ENCODE measurements at places on chromosomes 2 and 18. TPM values are rescaled to one million over a fixed set of nuclear protein-coding genes. Genes with fewer than 3 reads are reported as not detected.

DNA sequence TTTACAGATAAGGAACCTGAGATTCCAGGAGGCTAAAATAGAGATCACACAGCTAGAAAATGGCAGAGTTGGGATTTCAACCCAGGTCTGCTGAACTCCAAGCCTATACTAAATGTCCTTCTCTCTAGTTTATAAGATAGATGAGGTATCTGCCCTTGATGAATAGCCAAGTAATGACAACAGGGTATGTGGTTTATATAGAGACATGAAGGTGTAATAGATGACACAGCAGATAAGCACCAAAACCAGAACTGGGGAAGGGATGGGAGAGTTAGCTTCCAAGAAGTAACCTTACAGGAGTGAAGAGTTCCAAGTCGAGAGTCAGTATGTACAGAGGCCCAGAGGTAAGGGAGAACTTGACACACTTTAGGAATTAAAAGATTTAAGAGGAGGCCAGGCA, 104.7 kb upstream of the UBXN4 start:
- H3K27me3 ChIP-seq = no peaks in the 10 kb centered on the region
- H3K4me3 ChIP-seq = no peak overlapping the region
- H3K27ac ChIP-seq = peak overlapping the region; percentile 40
- peaks cover 79% of the 10 kb centered on the region for H3K36me3 ChIP-seq

GRCh38 chr2:191316246-191316994, 71.2 kb downstream of the MYO1B start:
- no peak overlapping the region for H3K27ac ChIP-seq
- no peaks in the 10 kb centered on the region for H3K36me3 ChIP-seq
- no peak overlapping the region for H3K4me3 ChIP-seq
- peaks cover under 1% of the 10 kb centered on the region for H3K4me1 ChIP-seq
- ATAC-seq = no peak
- H3K27me3 ChIP-seq = peaks cover 9% of the 10 kb centered on the region

GRCh38 chr2:108315444-108315934, 26.8 kb downstream of the SULT1C2 start:
- no peak overlapping the region for H3K4me3 ChIP-seq
- H3K36me3 ChIP-seq = no peaks in the 10 kb centered on the region
- H3K27me3 ChIP-seq = no peaks in the 10 kb centered on the region
- ATAC-seq = no peak
- no peaks in the 10 kb centered on the region for H3K4me1 ChIP-seq
- H3K27ac ChIP-seq = no peak overlapping the region

Gene GPR55
- 11.1 TPM for total RNA-seq

DNA sequence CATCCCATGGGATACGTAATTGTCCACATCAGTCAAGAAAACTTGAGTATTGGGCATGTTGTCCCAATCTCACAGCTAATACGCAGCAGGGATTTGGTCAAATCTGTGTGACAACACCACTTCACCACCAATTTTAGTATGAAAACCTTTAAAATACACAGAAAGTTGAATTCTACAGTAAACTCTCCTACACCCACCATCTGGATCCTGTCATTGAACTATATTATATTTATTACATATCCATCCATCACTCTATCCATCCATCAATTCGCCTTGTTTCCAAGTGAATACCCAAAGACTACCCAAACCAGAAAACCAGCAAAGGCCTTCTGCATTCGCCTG, 846 bp upstream of the FKBP7 start:
- peaks cover 13% of the 10 kb centered on the region for H3K4me1 ChIP-seq
- no peaks in the 10 kb centered on the region for H3K27me3 ChIP-seq
- H3K4me3 ChIP-seq = peak overlapping the region; percentile 99
- H3K27ac ChIP-seq = peak overlapping the region; percentile 98

DNA sequence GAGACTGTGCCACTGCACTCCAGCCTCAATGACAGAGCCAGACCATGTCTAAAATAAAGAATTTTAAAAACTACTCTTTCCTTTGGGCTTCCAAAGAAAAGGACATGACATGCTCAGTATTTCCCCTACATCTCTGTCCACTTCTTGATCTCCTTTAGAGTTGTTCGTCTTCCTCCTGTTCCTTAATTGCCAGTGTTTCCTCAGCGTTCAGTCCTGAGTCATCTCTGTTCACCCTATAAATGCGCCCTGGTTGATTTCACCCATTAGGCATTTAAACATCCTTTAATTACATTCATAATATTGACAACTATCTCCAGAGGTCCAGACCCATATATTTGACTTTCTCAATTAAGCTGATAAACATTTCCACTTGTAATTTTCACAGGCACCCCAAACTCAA, 64.0 kb downstream of the AAK1 start:
- H3K4me1 ChIP-seq = peaks cover 67% of the 10 kb centered on the region
- H3K27ac ChIP-seq = peak overlapping the region; percentile 86
- H3K27me3 ChIP-seq = no peaks in the 10 kb centered on the region
- peak overlapping the region; percentile 48 for H3K4me3 ChIP-seq
- no peak for ATAC-seq

DNA sequence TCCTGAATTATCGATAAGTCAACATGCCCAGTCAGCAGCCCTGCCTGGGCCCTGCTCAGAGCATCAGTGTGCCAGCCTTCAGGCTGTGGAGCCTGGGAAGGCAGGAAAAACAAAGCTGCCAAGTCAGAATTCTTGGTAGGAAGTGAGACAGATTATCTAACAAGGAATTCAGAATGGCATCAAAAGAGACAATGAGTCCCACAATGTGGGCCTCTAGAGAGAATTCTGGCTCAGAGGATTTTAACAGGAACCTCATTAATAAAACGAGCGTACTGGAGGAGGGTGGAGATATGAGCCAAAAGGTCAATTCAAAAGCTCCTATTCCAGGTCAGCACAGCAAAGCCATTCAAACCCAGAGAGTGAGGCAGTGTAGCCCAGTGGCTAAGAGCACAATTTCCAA, 327.6 kb upstream of the MMADHC start:
- no peak overlapping the region for H3K4me3 ChIP-seq
- H3K27me3 ChIP-seq = no peaks in the 10 kb centered on the region
- H3K27ac ChIP-seq = no peak overlapping the region
- H3K4me1 ChIP-seq = no peaks in the 10 kb centered on the region
- ATAC-seq = no peak

Gene RAB6C
- not detected for total RNA-seq

- H3K27me3 ChIP-seq = no peaks in the 10 kb centered on the region
- H3K27ac ChIP-seq = no peak overlapping the region
- H3K4me3 ChIP-seq = no peak overlapping the region
- peak; percentile 57 for ATAC-seq
- peaks cover 16% of the 10 kb centered on the region for H3K4me1 ChIP-seq
- H3K36me3 ChIP-seq = peaks cover 12% of the 10 kb centered on the region
Measured at GRCh38 chr2:241389697-241390096, 33.6 kb downstream of the FARP2 start.

Gene TMEM200C
- not detected for total RNA-seq

DNA sequence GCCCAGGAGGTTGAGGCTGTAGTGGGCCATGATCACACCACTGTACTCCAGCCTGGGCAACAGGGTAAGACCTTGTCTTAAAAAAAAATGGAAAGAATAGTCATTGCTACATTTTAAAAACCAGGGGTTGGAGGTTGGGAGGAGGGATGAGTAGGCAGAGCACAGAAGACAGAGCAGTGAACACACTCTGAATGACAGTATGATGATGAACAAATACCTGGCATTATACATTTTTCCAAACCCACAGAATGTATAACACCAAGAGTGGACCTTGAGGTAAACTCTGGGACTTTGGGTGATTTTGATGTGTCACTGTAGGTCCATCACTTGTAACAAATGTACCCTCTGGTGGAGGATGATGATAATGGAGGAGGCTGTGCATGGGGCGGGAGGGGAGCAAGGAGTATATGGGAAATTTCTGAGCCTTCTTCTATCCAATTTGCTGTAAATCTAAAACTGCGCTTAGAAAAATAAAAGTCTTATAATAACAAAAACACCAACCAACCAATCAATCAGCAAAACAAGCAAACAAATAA, 111.4 kb upstream of the PGAP1 start:
- peaks cover 26% of the 10 kb centered on the region for H3K4me1 ChIP-seq
- H3K36me3 ChIP-seq = peaks cover 88% of the 10 kb centered on the region
- H3K27me3 ChIP-seq = no peaks in the 10 kb centered on the region
- no peak overlapping the region for H3K4me3 ChIP-seq
- H3K27ac ChIP-seq = peak overlapping the region; percentile 74

GRCh38 chr2:109615637-109616144, 1.5 kb downstream of the SOWAHC start:
- H3K27ac ChIP-seq = no peak overlapping the region
- H3K4me1 ChIP-seq = peaks cover 4% of the 10 kb centered on the region
- peaks cover 26% of the 10 kb centered on the region for H3K27me3 ChIP-seq
- H3K36me3 ChIP-seq = peaks cover 7% of the 10 kb centered on the region
- ATAC-seq = no peak
- peak overlapping the region; percentile 48 for H3K4me3 ChIP-seq

Gene TACR1
- total RNA-seq = not detected

DNA sequence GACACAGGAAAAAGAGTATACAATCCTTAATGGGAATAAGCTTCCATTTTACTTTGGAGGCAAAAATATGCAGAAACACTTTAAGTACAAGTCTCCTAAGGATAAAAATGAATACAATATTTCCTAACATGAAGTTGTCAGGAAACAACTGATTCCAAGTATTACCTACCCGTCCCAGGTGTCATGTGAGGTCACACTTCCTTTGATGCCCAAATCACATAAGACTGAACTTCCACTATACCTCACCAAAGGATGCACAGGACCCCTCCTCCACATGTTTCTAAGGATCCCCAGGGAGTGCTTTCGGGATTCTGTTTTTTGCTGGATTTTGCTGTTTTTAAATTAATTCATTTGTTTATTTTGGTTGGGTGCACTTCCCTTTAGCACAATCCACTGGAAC, 438.5 kb upstream of the TCF4 start:
- no peaks in the 10 kb centered on the region for H3K4me1 ChIP-seq
- H3K4me3 ChIP-seq = no peak overlapping the region
- no peaks in the 10 kb centered on the region for H3K27me3 ChIP-seq
- H3K36me3 ChIP-seq = no peaks in the 10 kb centered on the region

GRCh38 chr2:61328707-61329251, 142.1 kb downstream of the USP34 start:
- H3K27ac ChIP-seq = peak overlapping the region; percentile 91
- H3K27me3 ChIP-seq = no peaks in the 10 kb centered on the region
- peak overlapping the region; percentile 61 for H3K4me3 ChIP-seq
- H3K4me1 ChIP-seq = peaks cover 15% of the 10 kb centered on the region
- peaks cover 90% of the 10 kb centered on the region for H3K36me3 ChIP-seq

Gene IER3IP1
- total RNA-seq = 7.5 TPM

- ATAC-seq = peak; percentile 76
- peaks cover 16% of the 10 kb centered on the region for H3K4me1 ChIP-seq
- no peaks in the 10 kb centered on the region for H3K27me3 ChIP-seq
- H3K27ac ChIP-seq = peak overlapping the region; percentile 87
- peak overlapping the region; percentile 85 for H3K4me3 ChIP-seq
- no peaks in the 10 kb centered on the region for H3K36me3 ChIP-seq
Measured at GRCh38 chr18:35267161-35267651, 22.8 kb downstream of the ZSCAN30 start.

DNA sequence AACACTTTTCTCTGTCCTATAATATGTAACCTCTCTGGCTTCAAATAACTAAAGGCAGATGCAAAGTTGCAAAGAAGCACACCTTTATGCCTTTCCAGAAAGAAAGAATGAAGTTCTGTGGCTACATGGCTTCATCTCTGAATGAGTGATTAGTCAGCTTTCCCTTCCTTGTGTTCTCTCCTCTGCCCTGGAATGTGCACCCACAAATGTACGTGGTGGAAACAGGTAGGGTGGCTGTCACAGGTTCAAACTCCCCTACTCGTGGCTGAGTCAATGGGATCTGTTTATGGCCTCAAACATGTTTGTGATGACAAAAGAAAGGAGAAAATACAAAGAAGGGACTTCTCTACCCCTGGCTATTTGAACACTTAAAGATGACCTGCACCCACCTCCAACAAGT, 55.5 kb upstream of the ACVR2A start:
- H3K27ac ChIP-seq = no peak overlapping the region
- no peaks in the 10 kb centered on the region for H3K4me1 ChIP-seq
- H3K4me3 ChIP-seq = no peak overlapping the region

DNA sequence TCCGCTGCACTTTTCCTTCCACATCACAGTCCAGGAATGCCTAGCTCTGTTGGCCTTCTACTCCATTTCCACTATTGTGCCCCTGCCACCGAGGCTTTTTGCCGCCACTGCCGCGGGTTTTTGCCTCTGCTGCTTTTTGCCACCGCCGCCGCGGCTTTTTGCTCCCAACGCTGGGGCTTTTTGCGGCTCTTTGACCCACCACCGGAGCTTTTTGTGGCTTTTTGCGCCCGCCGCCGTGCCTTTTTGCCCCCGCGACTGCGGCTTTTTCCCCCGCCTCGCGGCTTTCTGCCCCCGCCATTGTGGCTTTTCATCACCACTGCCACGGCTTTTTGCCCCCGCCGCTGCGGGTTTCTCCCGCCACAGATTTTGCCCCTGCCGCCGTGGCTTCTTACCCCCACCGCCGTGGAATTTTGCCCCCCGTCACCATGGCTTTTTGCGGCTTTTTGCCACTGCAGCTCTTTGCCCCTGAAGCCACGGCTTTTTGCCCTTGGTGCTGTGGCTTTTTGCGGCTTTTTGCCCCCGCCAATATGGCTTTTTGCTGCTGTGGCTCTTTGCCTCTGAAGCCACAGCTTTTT, 2798.7 kb upstream of the TEKT4 start:
- H3K36me3 ChIP-seq = no peaks in the 10 kb centered on the region
- no peak overlapping the region for H3K27ac ChIP-seq
- no peaks in the 10 kb centered on the region for H3K4me1 ChIP-seq
- no peak for ATAC-seq
- no peak overlapping the region for H3K4me3 ChIP-seq

GRCh38 chr2:110714452-110715224, 17.7 kb upstream of the ACOXL start:
- H3K27me3 ChIP-seq = peaks cover 45% of the 10 kb centered on the region
- H3K4me1 ChIP-seq = no peaks in the 10 kb centered on the region
- no peak overlapping the region for H3K27ac ChIP-seq
- no peaks in the 10 kb centered on the region for H3K36me3 ChIP-seq

- H3K27ac ChIP-seq = no peak overlapping the region
- no peaks in the 10 kb centered on the region for H3K27me3 ChIP-seq
- ATAC-seq = no peak
Measured at GRCh38 chr2:9831670-9832069, 11.6 kb upstream of the TAF1B start.

Gene TIGD1
- 7.7 TPM for total RNA-seq

DNA sequence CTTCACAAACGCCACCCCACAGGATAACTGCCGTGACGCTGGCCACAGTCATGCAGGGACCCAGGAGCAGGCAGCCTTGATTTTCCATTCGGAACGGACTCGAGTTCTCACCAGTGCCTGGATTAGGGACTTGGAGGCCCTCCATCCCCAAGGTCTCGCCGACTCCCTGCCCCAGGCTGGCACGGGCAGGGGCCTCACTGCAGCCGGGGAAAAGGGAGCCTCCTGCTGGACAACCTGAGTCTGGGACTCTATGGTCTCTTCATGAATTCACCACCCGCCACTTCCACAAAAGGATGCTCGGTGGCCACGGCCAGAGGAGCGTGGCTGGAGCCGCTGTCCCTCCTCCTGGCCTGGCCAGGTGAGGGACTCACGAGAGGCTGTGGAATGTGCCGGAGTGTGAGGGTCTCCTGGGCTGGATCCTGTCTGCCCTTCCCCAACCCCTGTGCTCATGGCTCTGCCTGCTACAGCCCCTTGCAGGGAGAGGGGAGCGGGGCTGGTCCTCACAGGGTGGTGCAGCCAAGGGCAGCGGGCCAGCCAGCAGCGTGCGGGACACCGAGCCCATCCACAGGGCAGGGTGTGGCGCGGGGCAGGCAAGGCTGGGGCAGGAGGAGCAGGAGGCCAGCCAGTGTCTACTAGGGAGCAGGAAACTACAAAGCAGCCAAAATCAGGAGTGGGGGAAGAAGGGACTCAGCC, 42.3 kb downstream of the AQP12A start:
- H3K27ac ChIP-seq = no peak overlapping the region
- H3K27me3 ChIP-seq = peaks cover 4% of the 10 kb centered on the region
- no peaks in the 10 kb centered on the region for H3K36me3 ChIP-seq
- peaks cover under 1% of the 10 kb centered on the region for H3K4me1 ChIP-seq
- H3K4me3 ChIP-seq = no peak overlapping the region
